ENCODE measurements at places on chromosomes 7 and 10. TPM values are rescaled to one million over a fixed set of nuclear protein-coding genes. Genes with fewer than 3 reads are reported as not detected.

BLNK gene
- 0.51 TPM for total RNA-seq

HSPA14 gene
- 7.4 TPM for total RNA-seq

SMO gene
- 12.6 TPM for total RNA-seq

STEAP2 gene
- 29.8 TPM for total RNA-seq

URGCP gene
- total RNA-seq = 27.7 TPM

PPA1 gene
- total RNA-seq = 287 TPM

GSTO2 gene
- 2.1 TPM for total RNA-seq

LBX1 gene
- under 0.01 TPM for total RNA-seq

RGR gene
- not detected for total RNA-seq

RNF133 gene
- 0.50 TPM for total RNA-seq

CNNM1 gene
- total RNA-seq = 0.66 TPM

MAGI2 gene
- 17.0 TPM for total RNA-seq

HOXA1 gene
- total RNA-seq = 0.50 TPM

PILRB gene
- total RNA-seq = 3.6 TPM

TRPV6 gene
- not detected for total RNA-seq

TUBAL3 gene
- total RNA-seq = not detected

SPDYE5 gene
- total RNA-seq = not detected

GRID1 gene
- 0.33 TPM for total RNA-seq

DNA sequence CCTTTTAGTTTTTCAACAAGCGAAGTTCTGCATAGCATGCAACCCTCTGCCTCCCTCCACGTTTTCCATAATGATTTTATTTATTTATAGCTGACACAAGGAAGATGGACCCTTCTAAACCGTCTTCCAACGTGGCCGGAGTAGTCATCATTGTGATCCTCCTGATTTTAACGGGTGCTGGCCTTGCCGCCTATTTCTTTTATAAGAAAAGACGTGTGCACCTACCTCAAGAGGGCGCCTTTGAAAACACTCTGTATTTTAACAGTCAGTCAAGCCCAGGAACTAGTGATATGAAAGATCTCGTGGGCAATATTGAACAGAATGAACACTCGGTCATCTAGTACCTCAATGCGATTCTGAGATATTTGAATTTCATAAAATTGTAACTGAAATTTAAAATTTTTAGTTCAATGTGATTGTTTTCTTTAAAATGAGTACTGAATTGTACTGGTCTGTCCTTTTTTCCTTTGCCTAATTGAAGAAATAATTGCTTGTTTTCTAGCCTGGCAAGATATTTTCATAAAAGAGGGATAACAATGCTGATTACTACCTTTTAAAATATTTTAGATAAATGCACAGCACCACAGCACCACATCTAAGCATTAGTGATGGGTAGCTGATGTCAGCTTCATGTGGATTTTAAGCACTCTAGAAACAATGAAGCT, 41.5 kb upstream of the SLC39A12 start:
- DNase-seq = peak; percentile 70

DNA sequence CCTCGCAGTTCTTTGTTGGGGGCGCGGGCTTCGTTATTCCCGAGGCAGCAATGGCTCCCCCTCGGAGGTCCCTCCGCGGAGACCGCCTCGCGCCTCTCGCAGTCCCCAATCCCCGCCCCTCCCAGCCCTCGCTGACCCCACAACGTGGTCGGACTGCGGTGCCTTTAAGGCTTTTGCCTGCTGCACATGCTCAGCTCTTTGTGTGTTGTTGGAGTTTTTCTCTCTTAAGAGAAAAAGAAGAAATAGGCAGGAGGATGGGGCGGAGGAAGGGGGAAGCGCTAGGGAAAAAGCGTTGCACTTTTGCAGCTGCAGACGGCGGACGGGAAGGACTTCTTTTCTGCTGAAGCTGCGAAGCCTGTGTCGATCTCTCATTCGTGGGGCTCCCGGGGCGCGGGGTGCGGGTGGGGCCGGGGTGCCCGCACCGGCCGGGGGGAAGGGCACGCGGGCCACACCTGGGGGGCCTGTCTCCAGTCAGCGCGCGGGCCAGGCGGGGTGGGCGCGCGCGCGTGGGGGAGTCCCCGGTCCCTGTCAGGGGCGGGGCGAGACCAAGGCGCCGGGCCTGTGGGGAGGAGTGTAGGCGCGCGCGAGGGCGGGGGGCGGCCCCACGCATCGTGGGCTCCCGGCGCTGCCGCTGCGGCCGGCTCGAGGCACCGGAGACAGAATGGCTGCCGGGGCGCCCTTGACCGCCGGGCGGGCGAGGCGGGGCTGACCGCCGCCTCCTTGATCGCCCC, 445 bp upstream of the ATRNL1 start:
- peak; percentile 58 for DNase-seq

GRCh38 chr7:65503434-65504152, 129.9 kb downstream of the ZNF92 start:
- DNase-seq = no peak

GRCh38 chr7:45080958-45081669, 7.7 kb downstream of the NACAD start:
- DNase-seq = no peak

DNA sequence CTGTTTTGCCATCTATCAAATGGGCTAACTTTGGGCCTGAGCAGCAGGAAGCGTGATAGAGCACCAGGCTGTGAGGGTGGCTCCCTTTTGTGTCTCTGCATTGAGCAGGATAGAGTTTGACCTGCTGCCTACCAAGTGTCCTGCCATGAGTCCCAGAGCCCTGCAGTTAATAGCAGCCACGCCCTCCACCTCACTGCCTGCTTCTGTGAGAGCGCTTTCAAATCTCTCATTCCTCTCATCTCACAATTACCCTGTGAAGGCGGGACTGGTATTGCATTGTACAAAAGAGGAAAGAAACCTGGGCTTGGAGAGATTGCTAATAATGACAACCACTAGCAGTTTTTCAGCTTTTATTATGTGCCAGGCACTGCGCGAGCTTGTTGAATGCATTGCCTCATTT, 39.9 kb downstream of the UNC5B start:
- no peak for DNase-seq

- no peak for DNase-seq
These were observed 4.3 kb upstream of the OR13A1 start for GRCh38 chr10:45319702-45320101.

DNA sequence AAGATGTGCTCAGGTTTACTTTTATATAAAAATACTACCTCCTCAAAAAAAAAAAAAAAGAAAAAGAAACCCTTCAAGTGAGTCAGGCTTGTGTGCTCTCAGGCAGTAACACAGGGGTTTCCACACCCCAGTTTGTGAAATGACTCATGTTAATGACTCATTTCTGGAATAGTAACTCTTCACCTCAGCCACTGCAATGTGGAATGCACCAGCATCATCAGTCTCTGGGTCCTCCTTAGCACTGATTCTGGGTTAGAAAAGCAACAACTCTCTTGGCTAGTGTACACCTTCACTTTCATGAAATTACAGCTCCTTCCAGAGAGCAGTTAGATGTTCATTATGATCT, 110.6 kb downstream of the EMX2 start:
- DNase-seq = peak; percentile 95

- DNase-seq = no peak
These were observed 379.7 kb upstream of the ZMIZ1 start for GRCh38 chr10:78688901-78689583.

DNA sequence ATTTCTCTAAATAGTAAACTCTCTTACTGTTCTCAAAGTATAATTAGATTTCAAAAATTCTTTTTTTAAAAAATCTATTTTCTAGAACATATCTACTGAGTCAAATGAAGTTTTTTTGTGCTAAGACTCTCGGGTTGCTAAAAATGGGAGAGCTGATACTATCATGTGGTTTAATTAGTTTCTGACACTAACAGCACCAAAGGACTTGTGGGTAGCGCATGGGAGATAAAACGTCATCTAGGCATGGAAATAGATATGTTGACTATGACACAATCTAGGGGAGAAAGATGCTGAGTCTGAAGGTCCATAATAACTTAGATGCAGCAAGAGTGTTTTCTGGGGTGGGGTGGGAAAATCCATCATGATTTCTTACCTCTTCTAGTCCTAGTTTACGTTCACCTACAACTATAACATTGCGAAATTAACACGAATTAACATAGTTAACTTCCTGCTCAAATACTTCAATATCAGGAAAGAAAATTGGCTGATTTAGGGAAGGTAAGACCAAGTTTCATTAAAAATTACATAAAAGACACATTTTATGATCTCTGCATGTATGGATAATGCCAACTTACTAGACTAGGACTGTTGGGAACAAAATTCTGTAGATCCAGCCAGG, 14.3 kb upstream of the ARMC3 start:
- no peak for DNase-seq

- DNase-seq = peak; percentile 5
These were observed 1.4 kb upstream of the IFRD1 start for GRCh38 chr7:112448891-112449290.

DNA sequence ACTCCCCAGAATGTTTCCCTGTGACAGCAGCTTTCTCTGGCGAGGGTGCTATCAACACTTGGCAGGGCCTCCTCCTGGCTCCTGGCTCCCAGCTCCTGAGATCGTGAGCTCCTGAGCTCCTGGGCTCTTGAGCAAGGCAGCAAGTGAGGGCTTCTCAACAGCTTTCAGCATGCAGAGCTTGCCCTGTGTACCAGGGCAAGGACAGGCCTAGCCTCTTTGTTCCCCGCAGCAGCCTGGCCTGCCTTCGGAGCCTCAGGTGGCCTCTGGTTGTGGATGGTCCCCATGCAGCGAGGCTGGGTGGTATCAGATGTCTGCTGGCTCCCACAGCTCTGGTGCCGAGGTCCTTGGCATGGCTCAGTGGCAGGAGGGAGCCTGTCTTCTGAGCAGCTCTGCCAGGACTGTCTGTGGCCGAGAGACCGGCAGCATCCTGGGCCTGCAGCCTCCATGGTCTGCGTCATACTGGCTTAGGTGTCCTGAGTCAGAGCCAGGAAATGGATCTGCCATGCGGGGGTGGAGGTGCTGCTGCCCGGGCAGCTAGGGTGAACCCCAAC, 44.2 kb downstream of the ZMIZ1 start:
- DNase-seq = peak; percentile 93

DNA sequence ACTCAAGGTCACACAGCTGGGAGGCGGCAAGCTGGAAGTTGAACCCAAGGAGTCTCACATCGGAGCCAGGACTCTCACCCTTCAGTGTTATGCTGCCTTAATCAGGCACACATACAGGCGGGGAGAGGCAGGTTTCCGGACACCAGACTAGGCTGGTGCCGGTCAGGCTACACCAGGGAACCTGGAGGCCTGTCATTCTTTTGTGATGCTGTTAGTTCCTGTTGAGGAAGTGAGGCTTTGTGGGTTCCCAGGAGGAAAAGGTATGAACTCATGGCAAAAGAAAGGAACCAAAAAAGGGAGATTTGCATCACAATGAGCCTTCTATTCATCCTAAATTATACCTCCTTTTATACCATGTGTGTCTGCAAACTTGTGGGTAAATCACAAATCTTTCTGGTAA, 103.8 kb downstream of the TCF7L2 start:
- DNase-seq = peak; percentile 81

DNA sequence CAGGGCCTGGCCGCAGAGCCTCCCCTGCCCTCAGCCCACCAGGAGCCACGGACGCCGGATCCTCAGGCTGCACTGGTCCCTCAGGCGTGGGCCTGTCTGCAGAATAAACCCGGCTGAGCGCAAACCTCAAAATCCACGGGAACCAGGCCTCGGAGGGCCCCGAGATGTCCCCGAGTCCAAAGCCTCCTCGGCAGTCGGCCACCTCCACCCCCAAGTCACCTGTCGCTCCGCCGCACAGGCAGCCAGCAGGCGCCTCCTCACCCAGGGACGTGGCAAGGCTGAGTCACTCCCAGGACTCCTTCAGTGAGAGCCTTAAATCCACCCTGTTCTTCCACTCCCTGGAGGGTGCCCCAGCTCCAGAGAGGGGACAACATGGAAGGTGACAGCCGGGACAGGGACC, 33.2 kb downstream of the STK32C start:
- DNase-seq = no peak

DNA sequence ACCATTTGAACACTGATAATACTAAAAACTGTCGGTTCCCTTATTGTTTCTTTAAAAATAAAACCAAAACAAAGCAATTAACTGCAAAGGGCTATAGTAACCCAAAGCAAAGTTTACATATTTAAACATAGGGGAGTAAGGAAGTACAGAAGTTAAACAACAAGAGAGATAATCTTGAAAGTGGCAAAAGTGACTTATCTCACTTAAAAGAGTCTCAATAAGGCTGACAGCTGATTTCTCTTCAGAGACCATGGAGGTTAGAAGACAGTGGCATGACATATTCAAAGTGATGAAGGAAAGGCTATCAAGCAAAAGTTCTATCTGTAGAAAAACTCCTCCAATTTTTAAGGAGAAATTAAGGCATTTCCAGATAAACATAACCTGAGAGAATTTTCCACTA, 233.5 kb upstream of the HDAC9 start:
- DNase-seq = no peak

GRCh38 chr7:141053626-141054025, 20.2 kb upstream of the TMEM178B start:
- DNase-seq = no peak

DNA sequence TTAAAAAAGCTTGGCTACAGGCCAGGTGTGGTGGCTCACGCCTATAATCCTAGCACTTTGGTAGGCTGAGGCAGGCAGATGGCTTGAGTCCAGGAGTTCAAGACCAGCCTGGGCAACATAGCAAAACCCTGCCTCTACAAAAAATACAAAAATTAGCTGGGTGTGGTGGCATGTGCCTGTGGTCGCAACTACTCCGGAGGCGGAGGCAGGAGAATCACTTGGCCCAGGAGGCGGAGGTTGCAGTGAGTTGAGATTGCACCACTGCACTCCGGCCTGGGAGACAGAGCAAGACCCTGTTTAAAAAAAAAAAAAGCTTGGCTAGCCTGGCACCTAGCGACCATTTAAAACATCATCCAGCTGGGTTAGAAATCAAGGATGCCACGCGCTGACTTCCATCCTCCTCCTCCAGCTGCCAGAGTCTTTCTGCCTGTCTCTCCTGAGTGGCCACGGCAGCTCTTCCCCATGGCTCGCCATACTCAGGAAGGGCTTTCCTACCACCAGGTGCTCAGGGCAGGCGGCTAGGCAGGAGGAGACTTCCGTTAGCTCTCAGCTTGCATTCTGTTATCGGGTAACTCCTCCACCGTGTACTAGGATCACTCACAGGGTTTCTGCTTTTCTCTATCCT, 45.0 kb downstream of the DENND2A start:
- DNase-seq = no peak
